ENCODE measurements at places on chromosomes 2 and 18.

GRCh38 chr2:35081001-35081621 lies 1274.5 kb upstream of the CRIM1 start:
- no peak for DNase-seq

DNA sequence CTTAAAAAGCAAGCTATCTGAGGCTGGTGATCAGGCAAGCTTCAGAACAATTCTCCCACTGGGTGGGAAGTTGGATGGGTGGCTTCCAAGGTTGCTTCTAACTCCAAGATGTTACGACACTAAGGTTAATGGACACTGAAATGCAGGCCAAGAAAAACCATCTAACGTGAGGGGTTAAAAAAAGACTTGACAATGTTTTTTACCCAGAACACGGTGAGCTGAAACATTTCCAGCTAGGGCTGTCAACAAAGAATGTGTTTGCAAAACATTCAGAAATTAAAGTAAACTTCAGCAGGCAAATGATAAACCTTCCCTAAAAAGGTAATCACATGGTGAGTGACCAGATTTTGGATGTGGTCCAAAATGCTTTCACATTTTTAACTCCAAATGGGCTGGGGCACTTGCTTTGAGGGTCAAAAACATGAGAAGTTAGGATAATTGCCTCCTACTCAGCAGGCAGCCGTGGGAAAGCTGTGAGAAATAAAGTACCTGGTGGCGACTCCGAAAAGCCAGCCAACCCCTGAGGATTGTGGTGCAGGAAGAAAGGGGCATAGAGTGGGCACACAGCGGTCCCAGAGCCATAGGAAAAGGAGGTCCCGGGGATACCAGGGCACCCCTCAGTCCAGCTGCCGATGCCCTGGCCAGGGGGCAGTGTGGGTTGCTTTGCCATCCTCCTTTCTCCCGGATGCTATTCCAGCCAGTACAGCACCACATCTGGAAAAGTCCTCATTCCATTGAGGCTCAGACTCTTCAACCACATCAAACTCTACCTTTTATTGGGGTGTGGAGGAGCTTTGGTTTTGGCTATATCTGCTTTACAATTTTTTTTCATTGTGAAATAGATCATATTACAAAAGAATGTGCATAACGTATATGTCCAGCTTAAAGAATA lies 90.0 kb upstream of the ATL2 start:
- DNase-seq: no peak

GRCh38 chr18:8966821-8967220 lies 135.7 kb upstream of the NDUFV2 start:
- DNase-seq: no peak

DNA sequence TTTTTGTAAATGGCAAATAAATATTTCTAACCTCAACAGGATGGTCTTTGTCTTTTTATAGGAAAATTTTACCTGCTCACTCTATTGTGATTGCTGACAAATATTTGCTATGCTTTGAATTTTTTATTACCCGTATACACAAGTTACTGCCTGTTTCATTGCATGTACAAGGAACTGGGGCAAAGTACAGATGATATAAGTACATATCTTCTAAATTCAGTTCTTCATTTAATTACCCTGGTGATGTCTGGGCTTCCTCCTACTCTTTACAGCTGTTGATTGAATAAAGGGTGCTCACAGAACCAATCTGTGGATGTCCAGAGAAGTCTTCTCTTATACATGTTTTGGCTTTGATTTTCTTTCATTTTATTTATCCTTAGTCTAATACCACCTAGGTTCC lies 26.5 kb downstream of the KCNE4 start:
- no peak for DNase-seq

DNA sequence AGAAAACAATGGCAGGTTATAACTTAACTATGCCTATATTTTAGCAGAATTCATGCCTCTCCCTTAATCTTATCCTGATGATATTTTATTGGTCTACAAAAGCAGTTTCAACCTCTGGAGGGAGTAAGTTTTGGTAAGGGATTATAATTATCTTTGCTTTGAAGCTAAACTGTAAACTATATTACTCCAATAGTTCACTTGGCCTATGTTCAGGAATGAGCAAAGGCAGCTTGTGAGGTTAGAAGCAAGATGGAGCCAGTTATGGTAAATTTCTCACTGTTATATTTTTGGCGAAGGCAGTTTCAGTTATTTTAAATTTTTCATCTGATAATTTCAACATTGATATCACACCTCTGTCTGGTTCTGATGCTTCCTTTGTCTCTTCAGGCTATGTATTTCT lies 192.5 kb upstream of the RGPD4 start:
- no peak for DNase-seq

Data from stimulated activated CD4-positive, alpha-beta T cell treated with anti-CD3 and anti-CD28 coated beads, Interleukin-4, amount 100 ng/mL, for 1 hour (primary cell).